DMS 273 treated with DMSO at 0.1 percent for 48 hours (cell line): ENCODE measurements at places on chromosomes 1 and 21.

DNA sequence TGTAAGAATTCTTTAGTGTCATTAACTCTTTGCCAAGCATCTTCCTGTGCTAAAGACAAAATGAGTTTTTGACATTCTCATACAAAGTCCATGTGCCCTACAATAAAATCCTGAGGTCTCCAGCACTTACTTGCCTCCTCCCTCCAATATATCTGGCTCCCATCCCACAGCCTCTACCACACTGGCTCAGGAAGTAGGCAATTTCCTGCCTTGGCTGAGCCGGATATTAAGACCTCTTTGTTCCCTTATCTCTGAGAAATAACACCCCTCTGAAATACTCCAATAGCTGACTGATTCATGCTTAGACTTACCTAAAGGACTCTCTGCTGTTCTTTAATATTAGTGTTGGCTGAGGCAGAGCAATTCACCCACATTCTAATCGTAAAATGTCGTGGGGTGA lies 37.6 kb upstream of the GORAB start:
- DNase-seq: no peak

DNA sequence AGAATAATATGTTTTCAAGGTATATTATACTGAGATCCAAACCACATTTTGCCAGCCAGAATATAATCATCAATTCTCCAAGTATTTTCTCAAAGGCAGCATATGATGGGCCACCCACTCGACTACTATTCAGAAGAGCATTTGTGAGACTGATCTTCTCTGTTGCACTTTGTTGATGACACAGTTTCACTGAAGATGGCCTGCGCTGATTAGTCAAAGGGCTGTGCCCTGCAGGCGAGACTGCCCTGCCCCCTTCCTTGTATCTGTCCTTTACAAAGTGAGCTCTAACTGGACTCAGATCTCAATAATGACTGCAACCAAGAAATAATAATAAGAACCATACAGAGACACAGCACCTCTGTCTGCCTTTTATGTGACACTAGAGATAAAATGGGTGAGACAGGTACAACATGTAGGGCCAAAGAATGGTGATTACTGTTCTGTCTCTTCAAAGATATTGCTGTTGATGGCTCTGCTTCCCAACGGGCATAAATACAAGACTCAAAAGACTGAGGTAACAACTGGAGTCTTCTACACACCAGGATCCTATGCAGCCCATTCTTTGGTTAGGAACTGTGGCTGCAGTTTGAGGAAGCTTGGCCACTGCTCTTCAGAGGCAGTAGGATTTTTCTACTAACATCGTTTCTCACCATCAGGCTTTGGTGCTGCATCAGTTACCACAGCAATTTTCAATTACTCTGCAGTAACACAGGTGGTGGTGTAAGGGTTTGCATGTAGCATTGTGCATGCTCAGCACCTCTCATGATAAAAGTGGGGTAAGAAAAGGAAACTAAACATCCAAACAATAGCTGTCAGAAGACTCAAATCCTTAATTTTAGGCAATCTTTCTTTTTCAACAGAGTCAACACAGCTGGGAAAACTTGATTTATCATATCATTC lies 481.1 kb downstream of the PTBP2 start:
- DNase-seq: no peak

GRCh38 chr1:27113861-27114260 lies 41.1 kb downstream of the SLC9A1 start:
- no peak for DNase-seq

DNA sequence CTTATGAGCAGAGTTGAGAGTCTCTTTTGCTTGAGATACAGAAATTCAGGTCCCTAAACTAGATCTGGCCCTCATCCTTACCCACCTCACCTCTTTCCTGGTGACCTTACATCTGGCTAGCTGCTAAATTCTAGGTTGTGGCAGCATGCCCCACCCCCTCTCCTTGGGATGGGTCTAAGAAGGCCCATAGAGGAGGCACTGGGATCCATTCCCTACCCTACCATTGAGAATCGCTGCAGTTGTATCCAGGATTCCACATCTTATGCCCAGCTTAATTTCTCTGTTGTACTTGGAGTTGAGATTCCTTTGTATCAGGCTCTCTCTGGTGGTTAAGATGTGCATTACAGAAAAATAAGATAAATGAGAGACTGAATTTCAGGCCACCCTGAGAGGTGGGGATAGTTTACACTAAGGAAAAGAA lies 9.5 kb upstream of the TMEM39B start:
- DNase-seq: peak; percentile 87

DNA sequence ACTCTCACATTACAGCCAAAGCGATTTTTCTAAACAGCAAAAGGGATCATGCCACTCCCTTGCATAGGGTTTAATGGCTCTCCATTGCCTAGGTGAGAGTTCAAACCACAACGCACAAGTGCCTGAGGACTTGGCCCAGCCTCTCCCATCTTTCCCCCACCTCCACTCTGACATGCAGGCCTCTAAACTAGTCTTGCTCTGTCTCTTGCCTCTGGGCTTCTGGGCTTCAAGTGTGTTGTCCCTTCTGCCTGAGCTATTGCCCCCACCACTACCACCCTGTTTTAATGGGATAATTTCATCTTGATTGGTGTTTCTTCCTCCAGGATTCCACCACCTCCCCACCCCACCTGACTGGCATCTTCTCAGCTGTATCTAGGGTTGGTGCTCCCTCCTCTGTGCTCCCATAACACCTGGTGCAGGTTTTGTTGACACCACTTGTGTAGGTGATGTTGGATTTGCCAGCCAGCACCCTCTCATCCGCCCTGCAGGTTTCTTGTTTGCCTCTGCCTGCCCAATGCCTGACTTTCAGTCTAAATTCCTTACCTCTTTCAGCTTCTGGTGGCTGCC lies 2.7 kb upstream of the ZBTB21 start:
- no peak for DNase-seq

DNA sequence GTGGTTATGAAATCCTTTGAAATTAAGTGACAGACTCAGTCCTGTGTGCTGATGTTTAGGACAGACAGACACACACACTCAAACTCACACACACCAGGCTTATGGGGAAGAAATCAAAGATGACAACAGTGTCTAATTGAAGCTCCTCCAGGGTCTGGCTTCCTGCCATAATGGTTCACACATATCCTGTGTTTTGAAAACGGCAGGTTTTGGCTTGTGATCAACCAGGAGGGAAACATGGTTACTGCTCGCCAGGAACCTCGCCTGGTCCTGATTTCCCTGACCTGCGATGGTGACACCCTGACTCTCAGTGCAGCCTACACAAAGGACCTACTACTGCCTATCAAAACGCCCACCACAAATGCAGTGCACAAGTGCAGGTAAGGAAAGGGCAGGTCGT lies 4.6 kb downstream of the MTARC1 start:
- DNase-seq: no peak

DNA sequence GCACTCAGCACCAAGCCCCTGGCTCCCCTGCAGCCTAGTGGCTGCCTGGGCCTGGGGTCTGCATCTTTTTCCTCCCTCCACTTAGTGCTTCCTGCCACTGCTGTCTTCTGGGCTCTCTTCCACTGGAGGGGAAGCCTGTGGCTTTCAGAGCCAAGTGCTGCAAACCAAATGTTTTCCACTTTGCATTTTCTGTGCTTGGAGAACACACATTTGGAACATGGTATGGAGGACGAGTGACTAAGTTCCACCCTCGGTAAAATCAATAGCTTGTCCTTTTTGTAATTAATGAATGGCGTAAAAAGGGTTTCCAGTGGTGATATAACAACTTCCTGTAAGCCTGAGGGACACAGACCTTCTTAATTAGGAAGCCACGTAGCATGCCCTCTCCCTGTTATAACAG lies 10.1 kb upstream of the GPR153 start:
- no peak for DNase-seq

DNA sequence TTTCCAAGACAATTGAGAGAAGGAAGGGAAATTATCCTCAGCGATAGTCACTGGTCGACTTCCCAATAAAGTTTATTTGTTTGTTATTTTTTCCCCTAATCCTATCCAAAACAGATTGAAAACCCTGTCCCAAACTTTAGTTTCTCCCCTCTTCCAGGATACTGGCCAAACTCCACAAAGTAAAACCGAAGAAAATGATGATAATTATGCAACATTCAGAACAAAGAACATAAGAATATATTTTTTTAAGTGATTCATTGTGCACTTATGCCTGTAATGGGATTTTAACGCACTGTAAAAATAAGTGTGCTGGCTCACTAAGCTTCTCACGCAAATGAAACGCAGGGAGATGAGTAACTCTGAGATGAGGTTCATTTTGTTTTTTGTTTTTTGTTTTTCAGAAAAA lies 6.0 kb downstream of the GLIS1 start:
- DNase-seq: no peak

GRCh38 chr1:178126741-178127185 lies 32.9 kb downstream of the RASAL2 start:
- no peak for DNase-seq

DNA sequence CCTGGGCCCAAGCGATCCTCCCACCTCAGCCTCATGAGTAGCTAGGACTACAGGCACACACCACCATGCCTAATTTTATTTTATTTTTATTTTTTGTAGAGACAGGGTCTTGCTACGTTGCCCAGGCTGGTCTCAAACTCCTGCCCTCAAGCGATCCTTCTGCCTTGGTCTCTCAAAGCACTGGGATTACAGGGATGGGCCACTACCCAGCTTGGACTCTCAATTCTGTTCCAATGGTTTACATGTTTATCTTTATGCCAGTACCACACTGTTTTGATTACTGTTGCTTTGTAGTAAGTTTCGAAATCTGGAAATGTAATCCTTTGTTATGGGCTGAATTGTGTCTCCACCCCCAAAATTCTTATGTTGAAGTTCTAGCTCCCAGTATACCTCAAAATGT lies 88.4 kb upstream of the TARDBP start:
- no peak for DNase-seq

- no peak for DNase-seq
Observed at GRCh38 chr1:229347528-229347927, 4.7 kb upstream of the CCSAP start.

DNA sequence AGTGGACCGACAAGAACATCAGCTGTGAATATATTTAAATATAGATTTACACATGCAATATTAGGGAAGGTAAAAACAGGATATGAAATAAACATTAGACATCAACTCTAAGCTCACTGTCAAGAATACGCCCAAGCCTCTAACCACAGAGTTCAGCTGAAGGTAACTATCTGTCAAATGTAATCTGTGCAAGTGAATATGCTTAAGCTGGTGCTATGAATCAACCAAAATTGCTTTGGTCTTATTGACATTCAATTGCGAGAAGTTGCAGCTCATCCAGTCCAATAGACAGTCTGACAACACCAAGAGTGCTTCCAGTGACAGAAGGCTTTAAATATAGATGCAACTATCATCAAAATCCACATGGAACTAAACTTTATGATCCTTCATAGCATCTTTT lies 32.3 kb downstream of the USH2A start:
- DNase-seq: no peak

GRCh38 chr1:88454781-88455180 lies 229.3 kb upstream of the PKN2 start:
- no peak for DNase-seq

DNA sequence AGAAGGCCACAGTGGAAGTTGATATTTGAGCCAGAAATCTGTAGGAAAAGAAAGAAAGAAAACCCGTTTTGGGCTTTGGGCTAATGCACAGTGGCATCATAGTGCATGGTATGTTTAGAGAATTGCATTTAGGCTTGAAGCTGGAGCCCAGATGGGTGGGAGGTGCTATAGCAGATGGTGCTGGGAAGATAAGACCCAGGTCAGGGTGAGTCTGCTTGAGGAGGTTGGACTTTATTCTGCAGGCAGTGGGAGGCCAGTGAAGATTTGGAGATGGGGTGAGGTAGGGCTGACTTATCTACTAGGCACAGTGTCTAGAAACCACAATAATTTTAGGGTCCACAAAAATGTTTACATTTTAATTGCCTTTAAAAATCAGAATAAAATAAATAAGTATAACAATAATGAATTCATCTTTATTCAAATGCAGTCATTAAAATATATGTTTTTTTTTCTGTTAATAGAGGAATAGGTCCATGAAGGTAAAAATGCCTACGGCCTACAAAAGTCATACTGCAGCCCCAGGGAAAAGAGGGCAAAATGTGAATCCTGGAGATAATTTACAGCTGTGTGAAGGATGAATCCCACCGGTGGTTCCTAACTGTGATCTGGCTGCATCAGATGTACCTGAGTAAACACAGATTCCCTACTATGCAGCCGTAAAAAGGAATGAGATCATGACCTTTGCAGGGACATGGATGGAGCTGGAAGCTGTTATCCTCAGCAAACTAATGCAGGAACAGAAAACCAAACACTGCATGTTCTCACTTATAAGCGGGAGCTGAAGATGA lies 8.7 kb downstream of the DNAJC6 start:
- peak; percentile 79 for DNase-seq

DNA sequence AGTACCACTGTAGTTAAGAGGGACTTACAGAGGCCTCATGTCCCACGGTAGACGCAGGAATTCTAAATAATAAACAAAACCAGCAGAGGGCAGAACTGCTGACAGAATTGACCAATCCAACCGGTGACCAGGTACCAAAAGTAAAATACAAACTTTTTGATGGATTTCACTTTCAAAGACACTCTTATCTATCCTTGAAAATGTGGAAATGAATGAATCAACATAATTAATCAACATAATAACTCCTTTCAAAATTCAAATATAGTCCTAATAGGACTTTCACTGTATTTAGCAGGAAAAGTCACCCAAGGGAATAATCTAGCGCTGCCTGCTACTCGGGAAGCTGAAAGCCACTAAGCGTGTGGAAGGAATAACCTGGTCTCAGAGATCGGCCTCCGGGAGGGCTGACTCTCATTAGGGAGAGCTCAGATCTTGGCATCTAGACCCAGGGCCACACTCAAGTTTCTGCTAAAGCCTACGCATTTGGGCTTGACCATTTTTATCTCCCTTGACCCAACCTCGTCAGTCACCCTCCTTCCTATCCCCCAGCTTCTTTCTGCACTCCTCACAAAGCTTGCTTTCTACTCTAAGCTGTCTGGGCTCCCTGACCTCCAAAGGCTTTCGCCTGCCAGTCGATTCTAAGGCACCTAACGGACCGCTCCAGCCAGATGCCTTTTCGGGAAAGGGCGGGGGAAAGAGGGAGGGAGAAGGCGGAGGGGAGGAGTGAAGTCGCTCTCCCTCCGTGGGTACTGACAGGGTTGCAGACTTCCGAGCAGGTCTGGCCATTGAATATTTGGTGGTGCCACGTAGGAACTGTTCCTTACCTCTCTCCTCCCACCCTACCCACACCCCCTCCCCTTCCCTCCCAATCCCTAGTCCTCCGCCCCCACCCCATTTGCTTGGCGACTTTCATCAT lies 1.6 kb downstream of the COL11A1 start:
- no peak for DNase-seq

DNA sequence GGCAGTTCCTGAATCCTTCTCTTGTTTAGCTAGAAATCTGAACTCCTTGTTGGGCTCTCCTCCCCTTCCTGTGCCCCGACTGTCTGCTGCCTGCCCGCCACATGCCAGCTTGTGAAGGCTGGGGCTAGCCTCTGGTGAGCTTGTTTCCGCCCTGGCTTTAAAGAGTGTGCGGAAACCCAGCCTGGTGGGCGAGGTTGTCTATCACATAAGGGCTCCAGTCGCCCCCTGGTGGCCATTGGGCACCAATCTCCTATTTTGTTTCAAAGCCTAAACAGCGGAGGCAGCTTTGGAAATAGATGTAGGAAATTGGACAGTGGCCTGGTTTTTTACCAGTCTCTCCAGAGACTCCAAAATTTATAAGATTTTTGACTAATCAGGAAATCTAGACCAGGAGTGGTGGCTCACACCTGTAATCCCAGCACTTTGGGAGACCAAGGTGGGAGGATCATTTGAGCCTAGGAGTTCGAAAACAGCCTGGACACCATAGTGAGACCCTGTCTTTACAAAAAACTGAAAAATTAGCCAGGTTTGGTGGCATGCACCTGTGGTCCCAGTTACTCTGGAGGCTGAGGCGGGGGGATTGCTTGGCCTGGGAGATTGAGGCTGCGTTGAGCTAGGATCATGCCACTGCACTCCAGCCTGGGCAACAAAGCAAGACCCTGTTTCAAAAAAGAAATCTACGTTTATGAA lies 9.8 kb downstream of the ATP8B2 start:
- peak; percentile 28 for DNase-seq
